ENCODE measurements at places on chromosomes 1 and 21.

GRCh38 chr1:118828038-118828437 lies 160.1 kb downstream of the TBX15 start:
- DNase-seq = no peak

- no peak for DNase-seq
Observed at GRCh38 chr21:44760376-44760775, 41.2 kb downstream of the UBE2G2 start.

- DNase-seq = peak; percentile 84
Observed at GRCh38 chr1:3186526-3186921, 117.5 kb downstream of the PRDM16 start.

GRCh38 chr1:183517401-183517800 lies 45.1 kb downstream of the SMG7 start:
- no peak for DNase-seq

DNA sequence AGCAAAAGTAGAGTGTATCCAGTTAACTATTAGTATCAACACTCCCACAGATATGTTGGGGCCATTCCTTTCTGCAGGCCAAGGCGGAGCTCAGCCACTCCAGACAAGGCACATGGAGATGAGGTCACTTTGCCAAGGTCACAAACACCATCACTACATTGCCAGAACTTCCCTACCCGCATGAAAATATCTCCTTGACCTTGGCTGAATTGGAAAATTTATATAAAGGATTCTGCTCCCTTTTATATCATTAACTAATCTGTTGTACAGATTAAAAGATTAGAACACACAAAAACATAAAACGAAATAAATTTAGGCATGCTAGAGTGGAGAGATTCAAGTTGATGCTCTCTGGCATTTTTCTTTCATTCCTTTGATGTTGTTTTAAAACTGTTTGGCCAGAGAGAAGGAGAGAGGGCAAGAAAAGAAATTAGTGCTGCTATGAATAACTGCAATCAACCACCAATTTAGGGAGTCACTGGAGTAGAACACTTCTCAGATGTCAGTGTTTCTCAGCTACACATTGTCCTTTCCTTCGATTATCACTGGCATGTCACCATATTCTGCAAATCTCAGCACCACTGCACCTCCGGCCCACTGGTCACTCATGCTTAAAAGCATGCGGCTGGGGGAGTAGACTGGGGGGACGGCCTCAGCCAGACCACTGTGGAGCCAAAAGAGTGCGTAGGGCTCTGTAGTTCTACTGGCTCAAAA lies 78.7 kb upstream of the ATP1B1 start:
- DNase-seq = no peak

GRCh38 chr1:23202263-23202749 lies 15.0 kb downstream of the HTR1D start:
- no peak for DNase-seq

GRCh38 chr1:3836421-3836820 lies 20.6 kb downstream of the CEP104 start:
- no peak for DNase-seq

Measured in femur (tissue), 1 donor.